Stimulated activated CD8-positive, alpha-beta memory T cell treated with anti-CD3 and anti-CD28 coated beads, Interleukin-4, amount 100 ng/mL, for 4 hours (primary cell): ENCODE measurements at places on chromosomes 1 and 21.

DNA sequence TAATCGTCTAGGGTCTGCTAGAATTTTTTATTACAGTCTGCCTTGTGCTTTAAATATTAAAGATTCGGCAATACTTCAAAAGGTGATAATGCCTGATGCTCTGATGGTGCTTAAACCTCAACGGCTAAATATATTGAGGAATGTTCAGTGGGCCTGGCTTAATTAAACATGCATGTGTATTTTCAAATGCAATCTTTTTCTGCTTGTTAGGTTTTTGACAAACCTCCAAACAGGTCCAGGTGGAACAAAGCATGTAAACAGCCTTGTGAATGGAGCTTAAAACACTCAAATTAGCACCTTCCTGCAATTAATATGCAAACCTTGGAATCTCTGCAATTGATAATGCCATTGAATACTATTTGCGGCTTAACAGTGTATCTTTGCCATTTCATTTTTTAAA, 334.9 kb downstream of the BARHL2 start:
- no peak for DNase-seq

DNA sequence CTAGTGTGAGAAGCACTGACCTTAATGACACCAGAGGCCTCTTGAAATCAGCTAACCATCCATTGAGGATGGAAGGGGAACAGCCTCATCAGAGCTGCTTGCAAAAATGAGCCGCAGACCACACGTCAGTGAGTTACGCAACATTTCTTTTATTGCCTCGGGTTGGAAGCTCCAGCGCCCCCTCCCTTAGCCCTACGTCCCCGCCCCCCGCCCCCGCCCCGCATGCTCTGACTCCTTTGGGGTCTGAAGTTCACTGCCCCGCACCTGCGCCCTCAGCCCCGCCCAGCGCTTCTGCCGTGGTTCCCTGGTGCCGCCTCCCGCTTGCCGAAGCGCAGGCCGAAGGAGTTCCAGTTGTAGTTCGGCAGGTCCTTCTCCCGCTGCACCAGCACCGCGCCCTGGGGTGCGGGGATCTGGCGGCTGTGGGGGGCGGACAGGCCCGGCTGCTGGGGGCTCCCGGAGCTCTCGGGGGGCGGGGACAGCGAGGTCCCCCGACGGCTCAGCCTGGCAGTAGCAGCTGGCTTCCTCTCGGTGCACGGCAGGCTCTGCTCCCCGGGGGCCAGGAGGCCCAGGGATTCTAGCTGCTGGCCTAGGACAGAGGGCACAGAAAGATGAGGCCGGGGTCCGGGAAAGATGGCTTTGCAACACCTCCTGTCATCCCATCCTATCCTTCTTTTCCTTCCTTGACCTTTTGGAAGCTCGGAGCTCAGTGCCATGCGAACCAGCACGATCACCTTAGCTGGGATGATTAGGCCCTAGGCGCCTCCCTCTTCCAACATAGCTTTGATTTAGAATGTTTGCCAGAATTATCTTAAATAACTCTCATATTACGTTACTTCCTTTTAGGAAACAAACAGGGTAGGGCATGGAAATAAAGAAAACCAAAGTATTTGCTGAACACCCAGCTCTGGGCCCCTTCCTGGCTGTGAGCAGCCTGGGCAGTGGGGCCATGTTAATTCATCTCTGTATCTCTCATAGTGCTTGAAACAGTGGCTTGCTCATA, 5.8 kb downstream of the KISS1 start:
- DNase-seq: peak; percentile 8

DNA sequence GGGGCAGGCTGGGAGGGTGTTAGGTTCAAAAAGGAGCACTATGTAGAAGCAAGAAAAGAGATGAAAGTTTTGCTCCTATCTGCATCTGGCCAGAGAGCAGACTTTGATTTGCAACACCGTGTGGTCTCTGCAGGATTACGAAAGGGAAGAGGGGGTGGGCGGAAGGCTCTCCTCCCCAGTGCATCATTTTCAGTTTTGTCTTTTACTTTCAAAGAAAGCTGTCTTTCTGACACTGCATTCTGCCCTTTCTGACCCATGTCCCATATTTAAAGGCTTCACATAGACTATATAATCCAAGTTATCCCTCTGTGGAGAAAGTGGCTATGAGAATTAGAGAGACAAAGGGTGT, 126.5 kb downstream of the RHOU start:
- no peak for DNase-seq

GRCh38 chr21:35868005-35868868, 192.1 kb downstream of the SETD4 start:
- DNase-seq: no peak

- no peak for DNase-seq
Observed at GRCh38 chr1:26848941-26849774, 13.8 kb upstream of the SFN start.

GRCh38 chr21:28396421-28396820, 596.3 kb downstream of the LTN1 start:
- DNase-seq: no peak

DNA sequence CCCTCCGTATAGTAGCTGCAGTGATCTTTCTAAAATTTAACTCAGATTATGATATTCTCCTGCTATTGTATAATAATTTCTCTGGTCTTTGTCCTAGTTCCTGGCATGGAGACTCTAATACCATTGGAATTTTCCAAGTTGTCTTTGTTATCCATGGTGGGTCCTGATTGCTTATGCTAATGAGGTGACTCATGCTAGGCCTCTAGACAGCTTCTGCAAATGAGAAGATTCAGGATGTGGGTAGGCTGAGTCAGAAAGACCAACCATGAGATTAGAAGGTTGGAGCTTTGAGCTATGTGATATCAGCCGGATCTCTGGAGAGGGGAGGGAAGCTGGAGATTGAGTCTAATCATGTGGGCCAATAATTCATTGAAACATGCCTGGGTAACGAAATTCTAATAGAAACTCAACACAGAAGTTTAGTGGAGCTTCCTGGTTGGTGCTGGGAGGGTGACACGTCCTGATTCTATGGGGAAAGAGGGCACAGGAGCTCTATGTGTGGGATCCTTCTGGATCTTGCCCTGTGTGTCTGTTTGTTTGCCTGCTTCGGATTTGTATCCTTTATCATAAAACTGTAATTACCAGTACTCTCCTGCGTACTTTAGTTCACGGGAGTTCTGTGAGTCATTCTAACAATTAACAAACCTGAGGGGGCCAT, 73.2 kb upstream of the CNIH3 start:
- DNase-seq: no peak

DNA sequence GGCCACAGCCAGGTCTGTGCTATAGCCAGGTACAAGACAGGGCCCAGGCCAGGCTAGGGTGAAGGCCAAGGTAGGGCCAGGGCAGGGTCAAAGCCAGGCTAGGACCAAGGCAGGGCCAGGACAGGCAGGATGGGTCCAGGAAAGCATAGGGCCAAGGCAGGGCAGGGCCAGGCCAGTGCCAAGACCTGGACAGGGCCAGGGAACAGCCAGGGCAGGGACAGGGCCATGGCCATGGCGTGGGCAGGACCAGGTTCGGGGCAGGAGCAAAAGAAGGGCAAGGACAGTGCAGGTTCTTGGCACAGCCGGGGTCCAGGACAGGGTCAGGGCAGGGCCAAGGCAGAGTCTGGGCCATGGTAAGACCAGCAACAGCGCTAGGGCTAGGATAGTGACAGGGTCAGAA, 153.4 kb downstream of the LIPI start:
- DNase-seq: no peak

DNA sequence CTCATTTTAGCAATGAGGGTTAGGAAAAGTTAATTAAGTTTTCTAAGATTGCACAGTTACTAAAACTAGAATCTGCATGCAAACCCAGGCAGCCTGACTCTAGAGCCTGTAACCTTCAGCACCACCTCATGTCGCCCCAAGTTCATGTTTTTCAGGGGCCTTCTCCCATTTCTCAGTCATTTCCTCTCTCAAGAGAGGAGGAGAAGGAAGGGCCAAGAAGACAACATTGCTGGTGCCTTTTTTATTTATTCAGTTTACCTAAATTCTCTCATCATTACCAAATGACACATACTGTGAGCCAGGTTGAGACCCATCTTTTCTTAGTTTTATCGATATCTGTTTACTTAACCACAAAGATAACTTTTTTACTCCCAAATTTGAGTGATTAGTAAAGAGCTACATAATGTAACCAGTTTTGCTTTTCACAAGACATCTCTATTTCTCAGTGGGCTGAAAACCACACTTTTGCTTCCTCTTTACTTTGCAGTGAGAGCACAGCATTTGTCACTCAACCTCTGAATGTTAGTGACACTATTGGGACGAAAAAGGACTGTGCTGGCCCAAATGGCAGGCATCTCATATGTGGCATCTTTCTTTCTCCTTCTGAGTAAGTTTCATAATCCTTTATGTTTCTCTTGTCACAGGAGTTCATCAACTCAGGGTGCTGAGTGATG, at the start of gene CD101:
TSS of gene CD101 (plus strand) at position 507 of the 674 bp plus-strand sequence. CDS start at position 565, 58 bp downstream.
- no peak for DNase-seq

DNA sequence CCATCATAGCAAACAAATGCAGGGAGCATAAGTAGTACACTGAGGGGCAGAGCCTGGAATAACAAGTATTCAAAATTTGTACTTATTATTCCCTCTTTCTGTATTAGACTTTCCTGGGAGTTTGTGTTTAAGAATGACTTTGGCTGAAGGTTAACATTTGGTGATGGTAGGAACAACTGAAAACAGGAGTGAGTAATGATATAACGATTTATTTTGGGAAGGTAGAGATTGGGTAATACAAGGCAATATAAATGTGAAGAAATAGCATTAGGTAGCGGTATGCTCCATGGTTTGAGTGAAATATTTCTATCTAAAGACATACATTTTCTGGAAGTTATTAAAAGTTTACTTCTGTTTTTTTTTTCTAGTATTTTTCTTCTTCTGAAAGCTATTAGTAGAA, 18.5 kb upstream of the C1orf21 start:
- no peak for DNase-seq

- DNase-seq: no peak
Observed at GRCh38 chr1:83098131-83098530, 900.8 kb downstream of the TTLL7 start.

GRCh38 chr1:7427605-7428300, 343.3 kb upstream of the VAMP3 start:
- no peak for DNase-seq

- no peak for DNase-seq
Observed at GRCh38 chr1:58000821-58001220, 545.7 kb downstream of the OMA1 start.

- DNase-seq: no peak
Observed at GRCh38 chr21:27507695-27508094, 540.8 kb upstream of the ADAMTS5 start.

GRCh38 chr1:194028002-194028401, 841.6 kb upstream of the B3GALT2 start:
- no peak for DNase-seq

DNA sequence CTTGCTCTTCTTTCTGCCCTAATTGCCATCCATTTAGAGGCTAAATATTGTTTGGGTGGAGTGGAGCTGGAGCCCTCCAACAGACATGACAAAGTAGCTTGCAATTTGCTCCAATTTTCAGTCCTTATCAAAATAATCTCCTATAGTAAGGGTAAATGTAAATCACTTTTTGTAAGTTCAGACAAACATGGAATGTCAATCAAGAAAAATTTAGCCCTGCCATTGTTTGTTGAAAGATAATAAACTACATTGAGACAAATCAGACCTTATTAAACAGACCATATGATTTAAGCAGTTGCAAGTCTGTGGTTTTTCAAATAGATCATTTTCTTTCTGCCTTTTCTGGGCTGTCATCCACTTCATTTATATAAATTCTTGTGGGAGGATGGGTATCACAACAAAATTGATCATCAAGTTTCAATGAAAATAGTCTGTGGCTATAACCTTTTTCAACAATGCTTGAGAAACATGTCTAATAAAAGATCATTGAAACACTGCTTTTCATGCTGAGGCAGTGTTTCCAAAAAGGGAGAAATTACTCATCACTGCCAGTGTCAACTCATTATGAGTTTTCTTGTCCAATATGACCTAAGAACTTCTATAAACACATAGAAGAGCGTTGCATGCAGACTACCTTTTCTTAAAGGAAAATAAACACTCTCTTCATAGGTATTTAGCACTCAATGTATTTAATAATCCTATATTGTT, 1152.0 kb upstream of the B3GALT2 start:
- no peak for DNase-seq

GRCh38 chr1:46246548-46247435, 771 bp upstream of the RAD54L start:
- DNase-seq: peak; percentile 40
